ENCODE measurements at places on chromosomes 16 and 17.

- no peak for DNase-seq
These were observed 479.1 kb upstream of the RBFOX1 start for GRCh38 chr16:6853565-6853964.

- DNase-seq: no peak
These were observed 6.8 kb downstream of the UNKL start for GRCh38 chr16:1407753-1408152.

DNA sequence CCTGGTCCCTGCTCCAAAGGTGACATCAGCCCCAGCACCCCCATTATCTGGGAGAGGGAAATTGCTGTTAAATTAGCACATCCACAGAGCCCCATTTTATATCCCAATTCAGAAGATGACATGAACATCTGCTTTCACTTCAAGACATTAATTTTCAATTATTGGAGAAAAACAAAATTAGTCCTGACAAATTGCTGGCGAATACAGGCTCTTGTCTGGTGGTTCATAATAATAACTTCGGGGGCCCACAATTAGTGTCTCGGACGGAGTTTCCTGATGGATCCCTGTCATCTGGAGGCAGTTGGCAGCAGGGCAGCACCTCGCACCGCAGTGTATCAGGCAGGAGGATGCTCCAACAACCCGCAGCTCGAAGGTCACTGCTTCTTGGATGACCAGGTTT is 7.4 kb downstream of the ZNF423 start:
- no peak for DNase-seq

- no peak for DNase-seq
These were observed 11.6 kb downstream of the DDX42 start for GRCh38 chr17:63785556-63785955.

DNA sequence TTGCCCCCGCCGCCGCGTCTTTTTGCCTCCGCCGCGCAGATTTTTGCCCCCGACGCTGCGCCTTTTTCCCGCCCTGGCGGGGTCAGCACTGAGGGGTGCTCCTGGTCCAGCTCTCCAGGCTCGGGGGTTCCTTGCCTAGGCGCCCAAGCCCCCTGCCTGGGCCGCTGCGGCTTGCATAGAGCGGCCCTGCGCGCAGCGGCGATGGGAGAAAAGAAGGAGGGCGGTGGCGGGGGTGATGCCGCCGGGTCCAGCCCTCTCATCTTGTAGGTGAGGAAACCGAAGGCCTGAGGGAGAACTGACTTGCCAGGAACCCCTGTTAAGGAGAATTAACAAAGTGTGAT is 330.8 kb upstream of the WSB1 start:
- DNase-seq: no peak

- DNase-seq: peak; percentile 18
These were observed 133.3 kb upstream of the CIBAR2 start for GRCh38 chr16:85245307-85246172.

DNA sequence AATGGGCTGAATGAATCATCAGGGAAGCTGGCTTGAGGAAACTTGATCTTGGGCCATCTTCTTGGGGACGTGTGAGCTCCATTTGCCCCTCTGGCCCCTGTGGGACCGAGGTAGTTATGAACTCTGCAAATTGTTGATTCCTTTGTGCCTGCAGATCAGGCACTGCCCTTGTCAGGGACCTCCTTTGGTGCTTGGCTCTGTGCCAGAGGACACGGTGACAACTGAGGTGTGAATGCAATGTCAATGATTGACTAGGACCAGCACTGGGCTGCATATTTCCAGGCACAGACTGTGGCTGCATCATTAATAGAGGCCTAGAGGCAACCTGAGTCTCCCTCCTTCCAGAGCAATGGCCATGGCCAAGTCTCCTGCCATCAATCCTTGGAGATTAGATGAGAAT is 23.8 kb downstream of the PDILT start:
- no peak for DNase-seq

GRCh38 chr16:82059161-82059982 is 24.3 kb downstream of the HSD17B2 start:
- DNase-seq: no peak

DNA sequence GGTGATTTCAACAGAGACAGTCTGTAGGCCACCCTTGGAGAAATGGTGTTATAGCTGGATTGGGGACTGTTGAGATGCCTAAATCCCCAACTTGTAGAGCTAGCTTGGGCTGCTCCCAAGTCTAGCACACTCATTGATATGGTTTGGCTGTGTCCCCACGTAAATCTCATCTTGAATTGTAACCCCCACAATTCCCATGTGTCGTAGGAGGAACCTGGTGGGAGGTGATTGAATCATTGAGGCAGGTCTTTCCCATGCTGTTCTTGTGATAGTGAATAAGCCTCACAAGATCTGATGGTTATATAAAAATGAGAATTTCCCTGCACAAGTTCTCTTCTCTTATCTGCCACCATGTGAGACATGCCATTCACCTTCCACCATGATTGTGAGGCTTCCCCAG is 536.0 kb downstream of the CDH13 start:
- no peak for DNase-seq

GRCh38 chr17:60391471-60392041 is 377 bp downstream of the USP32 start:
- DNase-seq: no peak

GRCh38 chr17:58144801-58145200 is 3.4 kb upstream of the OR4D1 start:
- DNase-seq: no peak

GRCh38 chr16:72050769-72051464 is 3.4 kb upstream of the HP start:
- no peak for DNase-seq

DNA sequence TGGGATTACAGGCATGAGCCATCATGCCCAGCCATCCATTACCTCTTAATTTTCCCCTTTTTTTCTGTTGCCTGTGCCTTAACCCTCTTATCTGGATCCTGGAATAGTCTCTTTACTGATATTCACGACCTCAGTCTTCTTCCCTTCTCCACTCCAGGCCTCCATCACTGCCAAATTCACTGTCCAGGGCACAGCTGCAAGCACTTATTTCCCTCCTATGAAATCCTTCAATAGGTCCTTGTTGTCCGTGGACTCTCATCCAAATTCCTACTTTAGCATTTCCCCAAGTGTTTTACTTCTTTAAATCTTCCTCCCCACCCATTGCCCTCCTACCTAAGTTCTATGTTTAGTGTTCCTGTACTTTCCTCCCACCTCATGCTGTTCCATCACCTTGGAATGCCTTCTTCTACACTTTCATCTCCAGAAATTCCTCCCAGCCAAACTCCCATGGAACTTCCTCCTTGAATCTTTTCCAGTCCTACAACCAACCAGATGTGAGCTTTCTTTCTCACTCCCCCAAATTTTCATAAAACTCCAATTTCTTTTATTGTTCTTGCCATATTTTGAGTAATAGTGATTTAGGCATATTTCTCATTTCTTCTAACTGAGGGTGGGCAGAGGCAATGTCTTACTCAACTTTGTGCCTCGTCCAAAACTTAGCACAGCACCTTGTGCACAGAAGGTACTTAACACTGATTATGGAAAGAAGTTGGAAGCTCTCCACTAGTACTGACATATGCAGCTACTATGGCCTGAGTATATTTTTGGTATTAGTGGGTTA is 35.3 kb downstream of the FAM20A start:
- no peak for DNase-seq

DNA sequence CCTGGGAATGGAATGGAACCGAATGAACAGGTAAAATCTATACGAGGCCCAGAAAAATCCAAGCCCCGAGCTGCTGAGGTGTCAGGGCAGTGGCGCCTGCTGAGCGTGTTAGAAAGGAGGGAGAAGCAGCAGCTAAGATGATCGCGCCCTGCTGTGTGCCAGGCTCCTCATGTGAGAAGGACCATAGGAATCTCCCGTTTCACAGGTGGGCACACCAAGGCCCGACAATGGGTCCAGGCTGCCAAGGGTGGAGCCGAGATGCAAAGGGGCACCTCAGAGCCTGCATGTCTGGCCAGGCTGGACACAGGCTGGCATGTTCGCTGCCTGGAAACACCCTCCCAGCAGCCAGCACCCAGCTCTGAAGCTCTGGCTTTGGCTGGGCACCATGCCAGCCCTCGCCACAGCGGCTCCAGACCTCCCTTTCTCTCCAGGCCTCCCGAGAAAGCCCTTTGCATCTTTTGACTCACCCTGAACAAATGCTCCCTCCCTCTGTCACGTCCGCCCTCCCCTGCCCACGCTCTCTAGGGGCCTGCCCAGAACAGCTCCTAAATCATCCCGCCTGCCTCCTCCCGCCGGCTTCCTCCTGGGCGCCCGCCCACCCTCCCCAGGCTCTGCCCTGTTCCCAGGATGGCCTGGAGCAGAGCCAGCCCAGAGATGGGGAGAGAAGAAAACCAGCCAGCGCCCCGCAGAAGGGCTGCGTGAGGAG is 217.8 kb upstream of the GSE1 start:
- DNase-seq: no peak

GRCh38 chr16:86931410-86931941 is 353.1 kb downstream of the FOXL1 start:
- DNase-seq: no peak

GRCh38 chr17:9148905-9149525 is 127.7 kb downstream of the NTN1 start:
- DNase-seq: no peak

GRCh38 chr17:13775450-13775849 is 173.7 kb upstream of the HS3ST3A1 start:
- DNase-seq: no peak

DNA sequence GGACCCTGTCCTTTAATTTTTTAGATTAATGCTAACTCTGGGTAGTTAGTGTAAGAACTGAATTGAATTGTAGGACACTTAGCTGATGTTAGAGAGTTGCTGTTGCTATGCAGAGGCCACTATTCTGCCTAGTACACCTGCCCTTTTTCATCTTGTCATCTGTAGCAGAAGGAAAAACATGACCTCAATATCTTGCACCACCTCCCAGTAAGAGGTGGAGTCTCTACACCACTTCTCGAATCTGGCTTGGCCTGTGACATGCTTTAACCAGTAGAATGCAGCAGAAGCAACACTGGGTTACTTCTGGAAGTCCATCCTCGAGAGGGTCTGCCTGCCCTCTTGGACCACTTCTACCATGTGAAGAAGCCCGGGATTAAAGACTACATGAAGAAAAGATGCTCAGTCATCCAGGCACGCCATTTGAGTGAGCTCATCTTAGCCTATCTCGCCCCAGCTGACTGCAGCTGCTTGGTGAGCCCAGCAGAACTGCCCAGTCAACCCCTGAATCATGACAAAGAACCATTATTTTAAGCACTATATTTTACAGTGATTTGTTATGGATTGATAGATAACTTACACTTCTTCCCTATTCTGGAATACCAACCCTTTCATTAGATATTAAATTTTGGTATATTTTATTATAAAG is 153.5 kb downstream of the MYO1D start:
- no peak for DNase-seq

DNA sequence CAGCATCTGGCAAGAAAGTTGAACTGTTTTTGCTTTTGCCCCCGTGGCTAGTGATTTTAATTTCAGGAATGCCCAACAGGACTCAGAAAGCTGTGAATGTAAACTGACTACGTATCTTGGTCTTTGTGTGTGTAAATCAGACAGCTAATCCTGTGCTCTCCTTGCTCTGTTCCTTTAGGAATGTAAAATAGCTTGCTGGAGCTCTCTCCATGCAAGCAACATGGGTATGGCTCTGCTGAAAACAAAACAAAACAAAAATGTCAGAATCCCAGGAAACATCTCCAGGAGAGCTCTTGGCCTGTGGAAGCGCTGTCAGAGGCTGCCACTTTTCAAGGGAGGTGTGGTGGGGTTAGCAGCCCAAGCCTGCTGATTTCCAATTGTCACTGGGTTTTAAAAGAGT is 161.8 kb upstream of the NOG start:
- DNase-seq: no peak

DNA sequence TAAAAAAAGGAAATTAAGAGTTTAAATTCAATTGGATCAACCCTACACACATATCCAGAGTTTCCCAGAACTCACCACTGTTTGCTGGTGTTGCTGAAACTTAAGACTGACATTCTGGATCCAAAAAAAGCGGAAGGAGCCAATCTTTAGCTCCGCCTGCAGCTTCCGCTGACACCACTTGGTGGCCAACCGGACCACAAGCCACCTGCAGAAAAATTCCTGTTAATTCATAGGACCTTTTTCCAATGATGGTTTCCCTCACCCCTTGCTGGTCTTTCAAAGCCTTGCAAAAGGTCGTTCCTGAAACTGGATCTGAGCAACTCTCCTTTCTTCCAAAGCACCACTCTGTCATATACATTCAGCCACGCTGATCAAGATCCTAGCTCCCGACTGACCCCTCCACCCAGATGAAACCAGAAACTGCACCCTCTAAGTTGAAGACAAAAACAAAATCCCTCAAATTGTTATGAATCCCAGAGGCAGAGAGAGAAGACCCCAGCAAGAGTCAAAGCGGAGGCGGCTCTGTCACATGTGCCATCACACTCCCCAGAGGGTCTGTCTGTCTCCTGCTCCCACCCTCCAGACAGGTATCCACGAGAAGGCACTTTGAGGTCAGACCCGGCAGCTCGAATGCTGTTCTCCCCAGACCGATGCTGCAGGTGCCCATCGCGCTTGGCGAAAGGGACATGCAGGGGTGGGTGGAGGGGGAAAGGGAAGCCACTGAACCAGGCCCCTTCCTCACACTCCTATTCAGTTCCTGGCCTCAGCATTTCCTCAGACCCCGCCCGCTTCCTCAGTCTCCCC is 773 bp downstream of the BLTP2 start:
- no peak for DNase-seq

DNA sequence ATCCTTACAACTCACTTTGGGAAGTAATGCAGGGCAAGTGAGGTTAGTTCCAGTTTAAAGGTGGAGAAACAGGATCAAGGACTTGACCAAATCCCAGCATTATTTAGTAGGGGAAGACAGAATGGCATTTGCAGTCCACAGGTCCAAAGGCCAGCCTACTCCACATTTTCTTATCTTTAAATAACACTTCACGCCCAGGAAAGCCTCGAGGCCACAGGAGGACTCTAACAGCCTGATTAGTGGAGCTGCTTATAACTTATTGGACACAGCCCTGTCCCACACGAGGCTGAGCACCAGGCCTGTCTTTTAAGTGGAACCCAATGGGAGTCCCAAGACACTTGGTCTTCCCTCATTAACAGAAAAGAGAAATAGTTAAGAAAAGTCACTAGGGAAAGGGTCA is 12.1 kb upstream of the HYDIN start:
- DNase-seq: no peak

GRCh38 chr16:58507195-58507962 is 7.4 kb downstream of the NDRG4 start:
- no peak for DNase-seq

Measured in stimulated activated CD4-positive, alpha-beta T cell treated with anti-CD3 and anti-CD28 coated beads, Interleukin-1b, Interleukin-23, amount 100 ng/mL, for 24 hours (primary cell).